CD14-positive monocyte (primary cell): ENCODE measurements at places on chromosomes 6 and 20. TPM values are rescaled to one million over a fixed set of nuclear protein-coding genes. Genes with fewer than 3 reads are reported as not detected.

DNA sequence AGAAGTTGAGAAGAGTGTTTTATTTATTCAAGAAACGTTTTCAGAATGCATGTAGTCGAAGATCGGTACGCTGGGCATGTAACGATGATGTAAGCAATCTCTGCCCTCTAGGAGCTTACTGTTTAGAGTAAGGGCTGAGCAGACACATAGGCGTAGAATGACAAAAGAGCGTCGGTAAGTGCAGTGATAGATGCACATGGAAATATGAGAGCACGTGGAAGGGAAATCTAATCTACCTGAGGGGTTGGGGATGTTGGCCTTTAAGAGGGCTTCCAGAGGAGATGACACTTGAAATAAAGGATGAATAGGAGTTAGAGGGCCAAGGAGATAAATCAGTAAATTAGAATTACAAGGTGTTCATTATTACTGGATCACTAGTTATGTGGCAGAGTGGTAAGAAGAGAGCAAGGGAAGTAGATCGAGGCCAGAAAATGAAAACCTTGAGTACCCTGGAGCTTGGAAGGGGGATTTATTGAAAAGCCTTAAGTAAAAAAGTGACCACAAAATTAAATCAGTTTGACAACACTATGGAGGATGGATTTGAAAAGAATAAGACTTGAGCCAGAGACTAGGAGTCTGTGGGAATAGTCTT lies 782 bp downstream of the TRMT11 start:
- DNase-seq = no peak

- peak; percentile 8 for DNase-seq
Observed at GRCh38 chr20:41249411-41250281, 67.9 kb downstream of the ZHX3 start.

- no peak for DNase-seq
Observed at GRCh38 chr6:169558378-169558773, 143.5 kb downstream of the WDR27 start.

GRCh38 chr6:38695933-38696332 lies 7.0 kb downstream of the GLO1 start:
- no peak for DNase-seq

- no peak for DNase-seq
Observed at GRCh38 chr6:40892223-40892622, 146.8 kb downstream of the UNC5CL start.

- no peak for DNase-seq
Observed at GRCh38 chr20:61585764-61586163, 333.7 kb downstream of the CDH4 start.

DNA sequence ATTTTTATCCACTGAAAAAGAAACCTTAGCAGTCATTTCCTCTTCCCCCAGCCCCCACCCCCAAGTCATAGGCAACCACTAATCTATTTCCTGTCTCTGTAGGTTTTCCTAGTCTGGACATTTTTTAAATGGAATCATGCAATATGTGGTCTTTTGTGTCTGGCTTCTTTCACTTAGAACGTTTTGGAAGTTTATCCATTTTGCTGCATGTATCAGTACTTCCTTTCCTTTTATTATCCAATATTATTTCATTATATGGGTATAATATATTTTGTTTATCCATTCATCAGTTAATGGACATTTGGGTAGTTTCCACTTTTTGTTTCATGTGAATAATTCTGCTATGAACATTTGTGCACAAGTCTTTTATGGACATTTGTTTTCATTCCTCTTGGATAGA lies 99.3 kb upstream of the BMP5 start:
- no peak for DNase-seq

DNA sequence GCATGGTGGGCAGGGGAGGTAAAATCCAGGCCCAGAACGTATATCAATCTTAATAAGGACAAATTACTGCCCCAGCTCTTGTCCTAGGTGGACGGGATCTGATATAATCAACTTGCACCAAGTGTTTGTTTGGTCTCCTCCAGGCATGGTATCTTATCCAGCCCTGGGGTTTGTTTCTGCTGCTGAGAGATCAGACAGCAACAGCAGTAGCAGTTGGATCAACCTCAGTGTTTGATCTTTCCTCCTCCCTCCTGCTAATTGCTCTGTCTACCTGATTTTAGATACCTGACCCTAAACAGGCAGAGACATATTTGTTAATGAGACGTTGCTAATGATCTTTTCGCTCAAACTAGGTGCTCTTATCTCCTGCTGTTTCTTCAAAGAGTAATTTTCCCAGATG lies 100.4 kb upstream of the BACH2 start:
- DNase-seq = no peak

- DNase-seq = no peak
Observed at GRCh38 chr6:35725081-35725708, 11.6 kb upstream of the ARMC12 start.

DNA sequence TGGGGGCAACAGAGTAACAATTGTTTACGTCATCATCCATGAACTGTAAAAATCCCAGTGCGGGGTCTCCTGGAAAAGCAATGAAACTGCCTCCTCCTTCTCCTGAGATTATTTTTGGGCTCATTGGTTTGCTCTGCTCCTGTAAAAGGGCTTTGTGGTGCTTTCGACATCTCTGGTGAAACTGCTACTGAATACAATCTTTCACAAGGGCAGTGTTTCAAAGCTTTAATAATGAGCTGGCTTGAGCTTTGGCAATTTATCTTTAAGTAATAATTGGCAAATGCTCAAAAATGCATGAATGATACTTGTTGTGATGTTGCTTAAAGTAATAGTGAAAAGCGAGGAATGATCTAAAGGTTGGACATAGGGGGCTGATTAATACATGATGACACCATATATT lies 43.5 kb upstream of the ENPP1 start:
- no peak for DNase-seq

DNA sequence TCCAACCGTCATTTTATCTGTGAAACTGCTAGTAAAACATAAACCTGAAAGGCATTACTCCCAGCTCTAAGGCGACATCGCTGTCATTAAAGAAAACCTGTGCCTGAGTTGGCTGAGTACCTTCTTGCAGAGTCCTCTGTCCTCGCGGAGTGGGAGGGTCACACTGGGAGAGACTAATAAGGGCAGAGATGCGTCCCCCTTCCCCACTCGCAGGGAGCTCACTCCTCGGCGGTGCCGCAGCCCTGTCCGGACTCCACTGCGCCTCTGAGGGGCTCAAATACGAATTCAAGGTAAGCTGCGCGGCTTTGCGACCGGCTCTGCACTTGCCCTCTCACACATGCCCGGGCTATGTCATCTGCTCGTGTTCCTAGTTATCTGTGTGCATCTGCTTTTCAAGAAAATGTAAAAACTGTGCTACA lies at the start of gene COL19A1:
COL19A1 (plus strand) TSS at position 206 of the 419 bp plus-strand sequence. CDS start 13,012 bp downstream, outside the sequence.
- no peak for DNase-seq

GRCh38 chr20:24597051-24597450 lies 127.6 kb downstream of the SYNDIG1 start:
- DNase-seq = no peak

- peak; percentile 73 for DNase-seq
Observed at GRCh38 chr6:108862479-108863191, 14.4 kb downstream of the ARMC2 start.

GRCh38 chr6:25934156-25934555 lies 3.7 kb upstream of the SLC17A2 start:
- no peak for DNase-seq

DNA sequence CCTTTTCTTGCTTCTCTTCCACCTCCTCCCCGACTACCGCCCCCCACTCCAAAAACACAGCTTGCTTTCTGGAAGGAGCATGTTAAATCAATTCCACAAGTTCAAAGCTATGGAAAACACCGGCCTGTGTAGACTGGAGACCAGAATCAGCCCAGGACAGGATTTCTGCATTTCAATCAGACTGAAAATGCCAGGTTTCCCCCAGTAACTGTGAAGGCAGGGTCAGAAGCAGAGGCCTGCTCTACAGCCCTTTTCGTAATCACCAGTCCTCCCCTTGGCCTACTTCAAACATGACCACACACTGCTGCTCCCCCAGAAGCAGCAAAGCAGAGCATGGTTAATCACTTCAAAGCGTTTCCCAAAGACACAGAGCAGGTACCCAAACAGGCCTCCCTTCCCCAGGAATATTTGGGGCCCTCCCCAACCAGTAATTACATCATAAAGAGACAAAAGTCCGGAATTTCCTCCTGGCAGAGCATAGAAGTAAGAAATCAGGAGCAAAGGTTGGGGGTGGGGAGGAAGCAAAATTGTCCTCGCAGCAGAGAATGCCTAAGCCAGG lies 38.4 kb downstream of the ZMYND8 start:
- peak; percentile 9 for DNase-seq

GRCh38 chr6:149698175-149698574 lies 19.7 kb downstream of the LATS1 start:
- no peak for DNase-seq

DNA sequence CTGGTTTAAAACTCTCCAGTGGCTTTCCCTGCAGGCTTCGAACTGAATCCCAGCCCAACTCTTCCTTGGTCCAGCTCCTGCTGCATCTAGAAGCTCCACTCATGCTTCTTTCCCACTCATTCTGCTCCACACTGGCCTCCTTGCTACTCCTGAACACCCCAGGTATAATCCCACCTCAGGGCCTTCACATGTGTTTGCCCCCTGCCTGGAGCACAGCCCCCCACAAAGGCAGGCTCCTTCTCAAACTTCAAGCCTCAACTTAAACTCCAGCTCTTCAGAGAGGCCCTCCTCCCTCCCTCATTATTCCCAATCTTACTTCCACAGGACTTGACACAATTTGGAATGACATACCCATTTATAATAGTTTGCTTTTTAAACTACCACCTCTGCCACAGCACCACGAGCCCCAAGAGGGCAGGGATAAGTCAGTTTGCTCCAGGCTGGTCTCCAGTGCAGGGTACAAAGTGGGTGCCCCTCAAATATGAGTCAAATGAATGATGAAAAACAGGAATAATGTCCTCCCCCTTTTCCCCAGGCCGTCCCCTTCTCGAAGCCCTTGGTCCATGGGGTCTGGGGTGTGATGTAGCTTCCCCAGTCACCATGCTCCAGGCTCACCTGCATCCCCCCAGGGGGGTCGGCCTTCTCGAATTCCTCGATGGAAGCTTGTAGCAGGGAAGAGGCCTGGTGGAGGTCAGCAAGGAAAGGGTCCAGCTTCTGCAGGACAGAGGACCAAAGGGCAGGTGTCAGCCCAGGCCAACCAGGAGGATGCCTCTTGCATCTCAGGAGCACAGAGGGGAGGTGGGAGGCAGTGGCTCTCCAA lies 37.4 kb downstream of the KIAA1755 start:
- DNase-seq = no peak

DNA sequence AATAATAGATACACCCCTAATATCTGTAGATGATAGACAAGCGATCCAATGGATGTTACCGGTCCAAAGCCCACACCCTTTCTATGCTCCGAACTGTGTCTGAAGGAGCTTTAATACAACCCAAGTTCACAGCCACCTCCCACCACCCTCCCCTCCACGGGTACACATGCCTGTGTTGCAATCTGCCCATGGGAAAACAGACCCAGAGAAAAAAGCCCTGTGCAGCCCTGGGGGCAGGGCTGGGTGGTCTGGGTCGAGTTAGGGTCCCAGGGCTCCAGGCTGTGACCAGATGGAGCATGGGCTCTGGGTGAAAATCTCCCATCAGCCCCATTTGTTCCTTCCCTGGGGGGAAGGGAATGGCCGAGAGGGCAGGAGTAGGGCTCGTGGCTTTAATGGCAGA lies 65.8 kb downstream of the BANF2 start:
- DNase-seq = no peak

DNA sequence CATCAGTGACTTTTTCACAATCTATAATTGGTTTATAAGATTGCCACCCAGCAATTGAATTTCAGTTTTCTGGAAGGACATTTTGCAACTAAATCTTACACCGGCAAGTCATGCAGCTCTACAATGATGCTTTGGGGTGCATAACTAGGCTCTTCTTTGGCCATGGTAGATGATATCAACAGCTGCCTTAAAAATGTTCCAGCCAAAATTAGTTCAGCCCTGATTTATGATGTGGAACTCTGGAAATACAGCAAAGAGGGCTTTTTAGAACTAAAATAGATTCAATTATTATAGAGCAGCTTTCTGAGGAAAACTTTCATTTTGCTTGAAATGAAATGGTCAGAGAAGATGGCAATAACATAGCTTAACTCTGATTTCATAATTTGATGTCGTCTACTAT lies 18.4 kb upstream of the MCM9 start:
- no peak for DNase-seq

GRCh38 chr6:144289006-144289405 lies 3.9 kb downstream of the UTRN start:
- no peak for DNase-seq

- DNase-seq = no peak
Observed at GRCh38 chr20:62762801-62763368, 33.4 kb upstream of the MRGBP start.

GCNT2 gene
- 4.4 and 10.0 TPM in 2 replicates for polyA plus RNA-seq

ABCC10 gene
- polyA plus RNA-seq = 10.2 TPM

SOX18 gene
- not detected for polyA plus RNA-seq

RIMS4 gene
- not detected in 2 replicates for polyA plus RNA-seq

TMEM181 gene
- 2.0 and 6.8 TPM in 2 replicates for polyA plus RNA-seq

FUT9 gene
- polyA plus RNA-seq = not detected in 2 replicates

DACT2 gene
- polyA plus RNA-seq = not detected

C6orf47 gene
- 23.4 TPM for polyA plus RNA-seq

SDCBP2 gene
- polyA plus RNA-seq = 0.71 TPM

PLAGL1 gene
- 11.6 TPM for polyA plus RNA-seq

CTAGE9 gene
- not detected in 2 replicates for polyA plus RNA-seq

PAK5 gene
- polyA plus RNA-seq = not detected in 2 replicates

CRISP3 gene
- not detected in 2 replicates for polyA plus RNA-seq

GPR6 gene
- polyA plus RNA-seq = not detected

CCDC170 gene
- polyA plus RNA-seq = 7.0 TPM

NNAT gene
- not detected for polyA plus RNA-seq

HLA-DRA gene
- polyA plus RNA-seq = 4,194 TPM

C6orf118 gene
- polyA plus RNA-seq = not detected

CCN6 gene
- not detected for polyA plus RNA-seq

SIRPB1 gene
- 137 TPM for polyA plus RNA-seq

FOXP4 gene
- polyA plus RNA-seq = 0.62 TPM

ZBTB46 gene
- 0.37 TPM for polyA plus RNA-seq
